AML-193 (cell line): ENCODE measurements at places on chromosomes 1 and 21.

- no peak for DNase-seq
These were observed 62.5 kb downstream of the UBIAD1 start for GRCh38 chr1:11335417-11336056.

DNA sequence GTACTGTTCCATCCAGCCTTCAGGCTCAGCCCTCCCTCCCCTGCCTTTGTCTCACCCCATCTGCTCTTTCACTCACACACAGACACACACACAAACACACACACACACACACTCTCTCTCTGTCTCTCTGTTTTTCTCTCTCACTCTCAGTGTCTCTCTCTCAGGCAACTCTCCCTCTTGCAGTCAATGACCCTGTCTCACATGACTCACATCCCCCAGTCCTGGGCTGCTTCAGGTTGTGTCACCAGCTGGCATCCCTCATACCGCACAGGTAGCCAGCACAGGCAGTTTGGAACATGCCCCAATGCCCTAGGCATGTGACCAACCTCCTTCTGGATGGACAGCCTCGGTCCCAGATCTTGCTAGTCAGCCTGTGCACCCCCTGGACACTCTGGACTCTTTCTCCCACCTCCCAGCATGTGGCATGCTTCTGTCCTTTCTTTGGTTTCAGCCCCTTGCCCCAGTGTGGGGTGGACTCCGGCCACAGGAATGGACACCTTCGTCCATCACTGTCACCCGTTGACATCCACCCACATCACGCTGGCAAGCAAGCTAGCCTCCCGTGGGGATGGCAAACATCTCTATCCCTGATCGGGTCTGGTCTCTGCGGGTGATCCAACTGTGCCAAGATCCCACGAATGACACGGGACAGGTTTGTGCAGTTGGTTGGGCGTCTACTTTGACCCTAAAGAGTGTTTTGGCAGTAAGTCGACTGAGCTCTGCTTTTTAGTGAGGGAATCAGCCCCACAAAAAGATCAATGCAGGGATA, 23.4 kb upstream of the FCGR2A start:
- DNase-seq = no peak

GRCh38 chr21:36125512-36126207, 9.2 kb upstream of the CBR3 start:
- peak; percentile 48 for DNase-seq

DNA sequence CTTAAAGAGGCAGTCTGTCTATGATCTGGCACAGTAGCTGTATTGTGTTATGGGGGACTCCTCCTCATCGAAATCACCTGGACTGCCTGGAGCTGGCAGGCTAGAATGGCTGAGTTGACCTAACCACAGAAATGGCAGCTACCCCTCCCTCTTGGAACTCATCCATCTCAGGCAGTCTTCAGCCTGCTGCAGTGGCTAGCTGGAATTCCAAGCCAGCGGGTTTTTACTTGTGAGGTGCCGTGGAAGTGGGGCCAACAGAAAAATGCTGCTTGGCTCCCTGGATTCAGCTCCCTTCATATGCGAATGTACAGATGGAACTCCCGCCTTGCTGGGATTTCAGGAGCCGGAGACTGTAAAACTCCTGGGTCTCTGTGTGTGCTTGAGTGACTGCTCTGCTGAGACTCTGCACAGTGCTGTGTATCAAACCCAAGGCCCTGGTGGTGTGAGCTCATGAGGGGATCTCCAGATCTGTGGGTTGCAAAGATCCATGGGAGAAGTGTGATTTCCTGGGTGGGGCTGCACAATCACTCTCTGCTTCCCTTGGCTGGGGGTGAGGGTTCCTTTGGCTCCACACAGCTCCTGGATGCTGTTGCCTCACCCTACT, 316.9 kb downstream of the CTH start:
- no peak for DNase-seq

DNA sequence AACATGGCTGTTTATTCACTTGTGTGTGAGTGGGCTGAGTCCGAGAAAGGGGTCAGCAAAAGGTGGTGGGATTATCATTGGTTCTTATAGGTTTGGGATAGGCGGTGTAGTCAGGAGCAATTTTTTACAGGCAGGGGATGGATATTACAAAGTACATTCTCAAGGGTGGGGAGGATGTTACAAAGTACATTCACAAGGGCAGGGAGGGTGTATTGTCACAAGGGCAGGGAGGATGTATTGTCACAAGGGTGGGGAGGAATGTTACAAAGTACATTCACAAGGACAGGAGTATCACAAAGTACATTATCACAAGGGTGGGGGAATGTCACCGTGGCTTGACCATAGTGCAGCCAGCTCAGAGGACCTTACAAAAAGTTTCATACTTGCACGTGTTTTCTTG, 31.1 kb upstream of the ITLN2 start:
- no peak for DNase-seq

DNA sequence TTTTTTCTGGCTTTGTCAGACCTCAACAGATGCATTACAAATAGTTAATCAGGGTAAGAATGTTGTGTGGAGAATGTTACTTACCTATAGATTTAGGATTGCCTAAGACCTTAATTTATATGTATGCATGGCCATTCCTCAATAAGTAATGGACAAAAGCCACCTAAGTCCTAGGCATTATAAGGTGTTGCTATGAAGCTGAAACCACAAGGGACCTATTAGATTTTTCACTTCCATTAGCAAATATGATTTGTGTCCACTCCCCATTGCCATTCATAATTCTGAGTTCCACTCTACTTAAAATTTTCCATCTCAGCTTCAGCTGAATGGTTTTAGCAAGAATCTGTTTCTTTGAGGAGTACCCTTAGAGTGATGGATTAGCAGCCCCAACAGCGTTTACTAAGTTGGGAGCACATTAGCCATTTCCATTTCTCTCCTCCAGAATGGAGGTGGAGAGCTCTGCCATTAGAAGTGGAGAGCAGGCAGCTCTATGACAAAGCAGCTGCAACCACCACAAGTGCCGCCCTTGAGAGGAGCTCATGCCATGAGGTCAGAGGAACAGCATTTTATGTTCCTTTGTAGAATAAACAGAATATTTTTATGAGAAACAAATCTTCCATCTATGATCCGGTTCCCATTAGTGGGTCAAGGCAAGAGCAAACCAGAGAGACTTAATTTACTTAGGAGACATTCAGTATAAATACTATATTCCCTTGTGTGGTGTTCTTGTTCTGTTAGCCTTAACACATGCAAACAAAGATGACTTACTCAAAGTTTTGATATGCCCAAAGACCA, 28.9 kb upstream of the C1orf87 start:
- DNase-seq = no peak

DNA sequence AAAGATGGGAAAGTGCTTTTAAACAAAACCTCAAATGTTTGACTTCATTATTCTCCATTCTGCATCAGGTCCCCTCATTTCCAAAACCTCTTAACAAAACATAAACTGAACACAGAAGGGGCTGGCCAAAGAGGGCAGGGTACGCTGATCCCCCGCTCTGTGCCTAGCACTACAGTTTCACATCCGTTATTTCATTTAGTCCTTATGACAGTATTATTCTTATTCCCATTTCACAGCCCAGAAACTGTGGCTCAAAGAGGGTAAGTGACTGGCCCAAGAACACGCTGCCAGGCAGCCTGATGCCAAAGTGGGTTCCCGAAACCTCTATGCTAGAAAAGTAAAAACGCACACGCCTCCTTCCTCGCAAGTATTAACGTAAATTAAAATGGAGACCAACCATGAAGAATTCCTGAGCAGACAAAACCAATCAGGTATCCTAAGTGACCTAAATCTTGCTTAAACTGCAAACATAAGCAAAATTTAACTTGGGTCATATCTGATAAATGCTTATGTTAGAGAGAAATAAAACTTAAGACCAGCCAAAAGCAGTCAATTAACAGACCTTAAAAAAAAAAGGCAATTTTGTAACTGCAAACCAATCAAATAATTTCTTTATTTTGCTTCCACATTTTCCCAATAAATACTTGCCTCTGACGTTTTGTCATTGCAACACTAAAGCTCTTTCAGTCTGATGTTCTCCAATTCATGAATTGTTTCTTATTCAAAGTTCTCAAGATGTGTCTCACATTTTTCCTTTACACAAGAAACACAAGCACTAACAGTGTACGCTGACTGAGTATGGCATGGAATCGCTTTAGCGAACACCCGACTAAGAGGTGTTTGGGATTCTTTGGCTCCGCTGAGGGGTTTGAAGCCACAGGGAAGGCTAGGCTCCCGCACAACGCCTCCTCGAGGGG, 653 bp downstream of the CASP9 start:
- no peak for DNase-seq
